ENCODE measurements at places on chromosomes 7 and 10.

DNA sequence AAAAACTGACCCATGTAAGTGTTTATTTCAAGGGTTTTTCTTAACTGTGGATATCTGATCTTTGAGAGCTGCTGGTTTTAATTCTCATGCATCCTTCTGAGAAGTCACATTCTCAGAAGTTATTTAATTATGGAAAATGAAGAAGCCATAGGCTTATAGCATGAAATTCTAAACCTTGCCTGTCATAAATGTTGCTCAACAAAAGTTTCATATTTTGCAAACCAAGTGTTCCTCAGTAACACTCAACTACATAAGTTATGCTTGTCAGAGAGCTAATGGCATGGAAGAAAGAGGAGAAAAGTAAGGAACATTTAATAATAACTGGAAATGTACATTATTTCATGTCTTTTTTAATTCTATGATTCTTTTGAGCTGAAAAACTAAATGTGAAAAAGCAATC is 78.6 kb upstream of the MPP7 start:
- DNase-seq: no peak

GRCh38 chr10:116992183-116992582 is 12.8 kb downstream of the SHTN1 start:
- DNase-seq: no peak

- DNase-seq: no peak
These were observed 6.5 kb upstream of the ERLIN1 start for GRCh38 chr10:100192350-100192749.

DNA sequence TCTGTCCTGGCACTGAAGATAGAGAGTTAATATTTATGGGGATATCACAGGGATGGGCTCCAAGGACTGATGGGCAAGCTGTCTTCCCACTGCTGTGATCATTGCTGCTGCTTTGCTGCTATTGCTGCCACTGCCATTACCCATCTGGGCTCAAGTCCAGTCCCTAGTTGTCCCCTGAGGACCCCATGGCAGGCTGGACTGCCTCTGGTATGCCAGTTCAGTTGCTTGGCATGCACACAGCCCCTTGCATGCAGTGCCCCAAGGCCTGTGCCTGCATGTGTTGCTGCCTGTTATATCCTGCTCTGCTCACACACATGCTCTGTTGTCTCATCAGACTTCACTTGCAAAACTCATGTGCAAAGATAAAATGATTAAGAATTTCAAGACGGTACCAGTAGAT is 109.5 kb downstream of the ADRA2A start:
- DNase-seq: no peak

- DNase-seq: peak; percentile 95
These were observed 101.7 kb upstream of the KLF6 start for GRCh38 chr10:3886641-3887251.

- no peak for DNase-seq
These were observed 38.1 kb upstream of the AGBL3 start for GRCh38 chr7:134948246-134948645.

- no peak for DNase-seq
These were observed 99.9 kb downstream of the LRRN3 start for GRCh38 chr7:111190804-111191203.
